Spleen (tissue), 13 donors: ENCODE measurements at places on chromosomes 5 and 9.

- DNase-seq, result no peak
Measured at GRCh38 chr9:136255896-136256890, 10.6 kb upstream of the QSOX2 start.

GRCh38 chr5:111083323-111083722, 8.8 kb upstream of the WDR36 start:
- no peak for DNase-seq

- DNase-seq, result no peak
Measured at GRCh38 chr9:7592321-7593316, 207.0 kb downstream of the DMAC1 start.

DNA sequence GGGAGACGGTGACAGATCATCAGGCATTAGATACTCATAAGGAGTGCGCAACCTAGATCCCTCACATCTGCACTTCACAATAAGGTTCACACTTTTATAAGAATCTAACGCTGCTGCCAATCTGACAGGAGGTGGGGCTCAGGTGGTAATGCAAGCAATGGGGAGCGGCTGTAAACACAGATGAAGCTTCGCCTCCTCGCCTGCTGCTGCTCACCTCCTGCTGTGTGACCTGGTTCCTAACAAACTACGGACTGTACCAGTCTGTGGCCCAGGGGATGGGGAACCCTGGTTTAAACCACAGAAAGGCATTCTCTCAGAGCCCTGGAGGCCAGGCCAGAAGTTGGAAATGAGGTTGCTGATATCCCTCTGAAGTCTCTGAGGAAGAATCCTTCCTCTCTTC, 323.6 kb downstream of the DRD1 start:
- no peak for DNase-seq
